ENCODE measurements at places on chromosomes 12 and 14.

DNA sequence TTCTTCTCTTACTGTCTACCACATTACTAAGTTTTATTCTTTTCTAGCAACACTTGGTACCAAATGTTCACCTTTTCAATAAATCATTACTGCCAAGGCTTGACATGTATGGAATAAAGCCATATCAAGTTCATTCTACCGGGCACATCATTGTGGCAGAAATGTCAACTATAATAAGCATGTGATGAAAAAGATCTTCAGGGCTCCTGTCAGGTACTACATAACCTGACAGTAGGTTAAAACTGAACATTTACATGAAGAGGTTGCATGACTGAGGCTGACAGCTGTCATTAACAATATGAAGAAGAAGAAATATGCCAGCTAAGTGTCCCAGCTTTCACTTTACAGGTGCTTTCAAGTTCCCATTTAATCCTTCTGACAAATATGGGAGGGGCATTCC is 178.9 kb downstream of the KCNH5 start:
- no peak for DNase-seq

GRCh38 chr12:121465921-121466793 is 66.2 kb downstream of the RNF34 start:
- DNase-seq, result peak; percentile 28

DNA sequence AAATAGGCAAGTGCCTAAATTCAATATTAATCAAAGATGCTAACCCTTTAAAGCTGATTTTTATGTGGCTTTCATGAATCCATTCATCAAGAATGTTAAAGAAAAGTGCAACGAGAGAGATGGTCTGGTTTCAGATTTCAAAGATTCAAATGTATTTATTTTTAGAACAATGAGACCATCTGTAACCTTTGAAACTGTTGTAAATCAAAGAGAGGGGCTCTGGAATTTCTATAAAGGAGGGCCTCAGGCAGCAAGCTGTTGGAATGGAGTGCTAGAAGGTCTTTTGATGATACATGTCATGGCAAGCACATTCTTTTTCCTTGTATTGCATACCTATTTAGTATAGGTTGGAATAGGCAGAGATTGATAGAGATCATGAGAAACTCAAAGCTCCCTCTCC is 433.0 kb downstream of the LRIG3 start:
- no peak for DNase-seq

DNA sequence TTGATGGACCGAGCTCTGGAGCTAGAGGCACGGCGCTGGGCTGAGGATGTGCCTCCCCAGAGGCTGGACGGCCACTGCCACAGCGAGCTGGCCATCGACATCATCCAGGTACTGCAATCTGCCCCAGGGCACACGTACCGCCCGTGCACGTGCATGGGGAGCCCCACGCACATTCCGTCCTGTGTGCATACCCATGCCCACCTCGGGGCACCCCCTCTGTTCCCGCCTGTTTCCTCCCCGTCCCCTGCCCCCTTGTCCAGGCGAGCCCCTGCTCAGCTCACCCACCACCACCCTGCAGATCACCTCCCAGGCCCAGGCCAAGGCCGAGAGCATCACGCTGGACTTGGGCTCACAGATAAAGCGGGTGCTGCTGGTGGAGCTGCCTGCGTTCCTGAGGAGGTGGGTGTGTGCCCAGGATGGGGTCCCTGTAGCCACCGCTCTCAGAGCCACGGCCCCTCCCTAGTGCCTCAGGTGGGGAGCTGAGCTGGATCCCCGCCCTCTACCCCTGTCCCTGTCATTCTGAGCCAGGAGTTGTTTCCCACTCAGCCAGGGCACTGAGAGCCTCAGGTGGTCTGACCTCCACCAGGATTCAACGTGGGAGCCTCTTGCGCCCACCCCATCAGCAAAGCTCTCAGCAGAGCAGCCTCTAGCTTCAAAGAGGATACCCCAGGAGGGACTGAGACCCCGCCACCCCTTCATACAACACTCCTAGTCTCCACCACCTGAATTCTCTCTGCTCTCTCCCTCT is 6.9 kb downstream of the TNFAIP2 start:
- DNase-seq, result no peak

- no peak for DNase-seq
Observed at GRCh38 chr12:128507470-128507869, 240.5 kb downstream of the TMEM132C start.

DNA sequence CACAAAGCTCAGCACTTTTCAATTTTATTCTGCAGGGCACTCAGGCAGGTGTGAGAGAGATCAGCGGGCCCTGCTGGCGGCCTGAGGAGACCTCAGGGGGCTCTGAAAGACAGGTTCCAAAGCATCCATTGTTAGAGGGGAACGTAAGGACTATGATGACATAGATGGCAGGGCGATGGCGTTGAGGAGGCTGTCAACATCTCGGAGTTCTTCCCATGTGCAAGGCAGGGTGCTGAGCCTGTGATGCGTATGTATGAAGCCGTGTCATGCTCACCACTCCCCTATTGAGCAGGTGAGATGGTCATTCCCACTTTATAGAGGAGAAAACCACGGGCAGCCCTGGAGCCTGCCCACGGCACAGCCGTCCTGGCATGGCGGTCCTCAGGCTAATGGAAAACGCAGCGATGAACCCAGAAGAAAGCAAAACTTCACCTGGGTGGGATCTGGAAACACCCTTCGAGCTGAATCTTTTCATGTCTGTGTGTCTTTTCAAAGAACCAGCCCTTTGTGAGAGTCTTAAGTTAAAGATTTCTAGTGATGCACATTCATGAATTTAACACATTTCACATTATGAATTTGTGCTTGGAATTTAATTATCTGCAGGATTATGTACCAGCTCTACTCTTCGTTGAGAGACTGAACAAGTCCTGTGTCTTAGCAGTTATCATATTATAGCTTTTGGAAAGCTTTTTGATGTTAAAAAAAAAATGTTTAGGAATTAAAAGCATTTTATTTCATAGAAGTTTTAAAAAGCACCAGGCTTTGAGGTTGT is 64.7 kb downstream of the RIMBP2 start:
- no peak for DNase-seq

GRCh38 chr12:98053202-98053601 is 462.2 kb upstream of the TMPO start:
- no peak for DNase-seq

GRCh38 chr12:59149995-59150642 is 229.8 kb upstream of the LRIG3 start:
- DNase-seq, result no peak

- no peak for DNase-seq
Observed at GRCh38 chr12:7241404-7242005, 52.0 kb downstream of the PEX5 start.

DNA sequence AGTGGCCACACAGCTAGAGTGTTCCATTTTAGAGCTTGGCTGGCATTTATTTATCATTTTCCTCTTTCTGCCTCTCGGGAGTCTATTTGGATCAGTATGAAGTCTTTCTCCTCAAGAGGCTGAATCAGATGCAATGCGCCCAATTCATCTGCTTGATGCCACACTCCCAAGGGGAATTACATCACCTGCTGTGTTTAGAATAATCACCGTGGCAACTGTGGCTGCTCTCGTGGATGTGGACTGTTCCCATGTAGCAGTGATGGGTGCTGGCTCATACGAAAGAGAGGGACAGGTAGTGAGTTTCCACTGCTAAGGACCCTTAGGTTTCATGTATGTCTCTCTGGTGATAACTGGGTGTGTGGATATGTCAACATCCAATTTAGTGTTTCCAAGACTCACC is 70.7 kb downstream of the SRRM4 start:
- DNase-seq, result no peak
